ENCODE measurements at places on chromosomes 1 and 21. TPM values are rescaled to one million over a fixed set of nuclear protein-coding genes. Genes with fewer than 3 reads are reported as not detected.

GRCh38 chr1:23481026-23481597 lies 2.9 kb downstream of the ASAP3 start:
- H3K4me1 ChIP-seq, result peaks cover 15% of the 10 kb centered on the region
- H3K27me3 ChIP-seq, result peaks cover 55% of the 10 kb centered on the region
- H3K36me3 ChIP-seq, result no peaks in the 10 kb centered on the region
- no peak for DNase-seq
- H3K27ac ChIP-seq, result no peak overlapping the region
- H3K4me3 ChIP-seq, result no peak overlapping the region

GRCh38 chr1:89302697-89303332 lies 30.2 kb upstream of the GBP5 start:
- no peaks in the 10 kb centered on the region for H3K27me3 ChIP-seq
- H3K4me3 ChIP-seq, result no peak overlapping the region
- peaks cover 26% of the 10 kb centered on the region for H3K36me3 ChIP-seq

- peaks cover 40% of the 10 kb centered on the region for H3K4me1 ChIP-seq
- H3K36me3 ChIP-seq, result no peaks in the 10 kb centered on the region
- H3K27me3 ChIP-seq, result no peaks in the 10 kb centered on the region
- peak overlapping the region; percentile 82 for H3K4me3 ChIP-seq
Measured at GRCh38 chr1:2585318-2586092, 1.1 kb upstream of the PRXL2B start.

Gene VWA5B1
- not detected for total RNA-seq

Gene OR2L13
- not detected for total RNA-seq

Data from activated CD8-positive, alpha-beta memory T cell treated with anti-CD3 and anti-CD28 coated beads, Interleukin-2, amount 10 ng/mL, durations not matched to agents 7 days and 5 days (primary cell).